ENCODE measurements at places on chromosomes 16 and 17.

DNA sequence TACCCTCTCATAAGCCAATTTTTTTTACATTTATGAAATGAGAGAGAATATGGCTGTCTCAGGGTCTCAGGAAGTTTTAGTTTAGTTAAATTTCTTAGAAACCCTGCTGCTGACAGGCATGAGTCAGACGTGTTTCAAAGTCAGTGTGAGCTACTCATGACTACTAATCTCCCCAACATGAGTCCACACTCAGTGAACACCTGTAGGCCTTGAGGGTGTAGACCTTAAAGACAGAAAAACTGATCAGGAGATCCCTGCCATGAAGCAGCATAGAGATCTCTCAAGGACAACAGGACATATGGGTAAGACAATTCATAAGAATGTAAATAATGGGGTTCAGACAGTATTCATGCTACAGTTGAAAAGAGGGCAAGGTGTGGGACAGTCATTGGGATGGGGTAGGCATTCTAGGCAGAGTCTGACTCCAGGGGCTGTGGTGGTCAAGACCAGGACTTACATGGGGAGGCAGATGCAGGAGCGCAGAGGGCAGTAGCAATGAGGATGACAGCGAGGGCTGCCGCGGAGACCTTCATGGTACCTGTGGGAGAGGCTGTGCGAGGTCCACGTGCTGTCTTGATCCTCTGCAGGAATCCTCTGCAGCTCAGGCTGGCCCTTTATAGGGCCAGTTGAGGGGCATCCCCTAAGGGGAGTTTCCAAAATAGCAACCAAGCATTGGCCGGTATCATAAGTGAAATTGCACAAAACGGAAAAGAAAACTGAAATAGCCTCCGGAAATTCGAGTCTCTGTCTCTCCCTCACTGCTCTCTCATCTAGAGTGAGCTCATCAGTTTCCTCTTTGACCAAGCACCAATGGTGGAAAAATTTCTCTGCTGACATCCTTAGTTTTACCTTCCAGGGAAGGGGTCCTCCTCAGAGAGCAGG is at the start of gene CCL5:
TSS of gene CCL5 (minus strand) at position 588 of the 882 bp plus-strand sequence.
- DNase-seq: peak; percentile 90

GRCh38 chr17:35046740-35047283 is 16.7 kb downstream of the RFFL start:
- peak; percentile 50 for DNase-seq

GRCh38 chr16:63289834-63290460 is 1253.7 kb upstream of the CDH8 start:
- no peak for DNase-seq

GRCh38 chr17:69060822-69061221 is at the start of gene ABCA9:
ABCA9 (minus strand) TSS chr17:69060927; CDS start chr17:69051126, 9,801 bp downstream.
- DNase-seq: no peak

DNA sequence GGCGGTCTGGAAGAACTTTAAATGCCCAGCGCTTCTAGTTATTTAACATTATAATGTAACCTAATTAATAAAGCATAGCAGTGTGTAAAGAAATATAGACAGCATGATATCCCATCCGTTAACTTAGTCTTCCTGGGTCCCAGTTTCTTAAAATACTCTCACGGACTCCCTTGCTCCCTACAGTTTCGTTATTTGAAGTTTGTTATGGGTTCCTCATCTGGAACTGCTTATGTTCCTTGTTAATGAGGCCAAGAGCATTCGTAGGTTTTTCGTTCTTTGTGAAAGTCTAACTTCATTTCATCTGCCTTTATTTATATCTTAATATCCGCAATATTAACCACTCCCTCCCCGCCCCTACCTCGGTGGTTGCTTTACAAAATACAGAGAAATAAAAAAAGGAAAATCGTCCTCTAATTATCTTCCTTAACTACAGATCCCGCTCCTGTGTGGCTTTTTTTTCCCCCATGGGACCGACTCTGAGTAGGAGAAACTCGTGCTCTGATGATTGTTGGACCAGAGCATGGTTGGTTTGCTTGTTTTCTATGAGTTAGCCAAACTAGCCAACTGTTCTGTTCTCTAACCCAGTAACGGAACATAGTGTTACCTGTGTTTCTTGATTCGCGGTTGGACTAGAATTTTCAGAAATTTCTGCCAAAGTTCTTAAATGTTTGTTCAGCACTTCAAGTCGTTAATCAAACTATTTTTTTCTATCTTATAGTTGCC is 863 bp downstream of the ADPRM start:
- DNase-seq: peak; percentile 27

DNA sequence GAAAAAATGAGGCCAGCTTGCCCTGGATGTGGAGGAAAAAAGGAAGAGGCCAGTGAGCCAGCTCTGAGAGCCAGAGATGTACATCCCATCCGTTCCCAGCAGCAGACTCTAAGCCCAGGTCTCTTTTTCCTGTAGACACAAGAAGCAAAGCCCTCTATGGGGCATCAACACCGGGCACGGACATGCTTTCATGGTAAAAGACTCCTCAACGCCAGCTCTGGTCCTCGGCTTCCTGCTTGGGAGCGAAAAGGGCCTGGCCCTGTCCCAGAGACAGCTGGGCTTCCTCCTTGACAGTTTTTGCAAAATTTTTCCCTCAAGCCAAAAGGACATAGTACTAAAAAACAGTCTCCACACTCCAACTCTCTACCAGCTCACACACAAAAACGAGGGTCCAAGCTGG is 27.1 kb downstream of the PELP1 start:
- DNase-seq: no peak

DNA sequence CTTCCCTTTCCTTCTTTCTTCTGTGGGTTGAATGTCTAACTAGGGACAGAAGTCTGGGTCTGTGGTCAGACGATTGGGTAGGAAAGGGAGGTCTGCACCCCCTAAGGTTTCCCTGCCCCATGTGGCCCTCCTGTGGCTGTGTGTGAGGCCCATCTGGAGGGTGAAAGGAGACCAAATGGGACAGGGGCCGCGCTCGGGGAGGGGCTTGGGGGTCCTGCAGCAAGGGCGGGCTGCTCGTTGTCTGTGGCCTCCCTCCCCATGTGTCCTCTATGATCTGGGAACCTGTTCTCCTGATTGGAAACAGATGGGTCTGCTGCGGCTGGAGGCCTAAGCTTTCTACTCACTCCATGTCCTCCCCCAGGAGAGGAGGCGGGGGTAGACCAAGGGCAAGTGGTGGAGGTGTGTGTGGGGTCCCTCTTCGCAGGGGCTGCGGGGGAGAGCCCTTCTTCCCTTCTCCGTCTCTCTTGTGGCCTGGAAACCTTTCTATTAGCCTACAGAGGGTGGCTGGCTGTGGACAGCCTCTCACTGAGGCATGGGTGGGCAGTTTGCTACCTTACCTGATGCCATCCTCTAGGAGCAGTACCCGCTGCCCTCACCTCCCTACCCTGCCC is 18.6 kb downstream of the IGFBP4 start:
- no peak for DNase-seq

GRCh38 chr17:21817791-21818364 is 125.6 kb downstream of the KCNJ18 start:
- DNase-seq: no peak

DNA sequence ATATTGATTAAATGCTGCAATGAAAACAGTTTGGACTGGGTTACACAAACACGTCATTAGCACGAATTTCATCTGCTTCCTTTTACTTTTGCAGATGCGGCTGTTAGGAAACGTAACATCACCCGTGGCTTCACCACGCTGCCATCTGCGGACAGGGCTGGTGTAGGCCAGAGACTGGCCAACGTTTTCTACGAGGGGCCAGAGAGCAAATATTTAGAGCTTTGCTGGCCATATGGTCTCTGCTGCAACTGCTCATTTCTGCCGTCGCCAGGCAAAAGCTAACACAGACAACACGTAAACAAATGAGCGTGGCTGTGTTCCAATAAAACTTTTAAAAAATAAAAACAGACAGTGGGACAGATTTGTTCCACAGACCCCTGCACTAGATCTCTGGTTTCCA is 96.6 kb downstream of the ENGASE start:
- DNase-seq: no peak

DNA sequence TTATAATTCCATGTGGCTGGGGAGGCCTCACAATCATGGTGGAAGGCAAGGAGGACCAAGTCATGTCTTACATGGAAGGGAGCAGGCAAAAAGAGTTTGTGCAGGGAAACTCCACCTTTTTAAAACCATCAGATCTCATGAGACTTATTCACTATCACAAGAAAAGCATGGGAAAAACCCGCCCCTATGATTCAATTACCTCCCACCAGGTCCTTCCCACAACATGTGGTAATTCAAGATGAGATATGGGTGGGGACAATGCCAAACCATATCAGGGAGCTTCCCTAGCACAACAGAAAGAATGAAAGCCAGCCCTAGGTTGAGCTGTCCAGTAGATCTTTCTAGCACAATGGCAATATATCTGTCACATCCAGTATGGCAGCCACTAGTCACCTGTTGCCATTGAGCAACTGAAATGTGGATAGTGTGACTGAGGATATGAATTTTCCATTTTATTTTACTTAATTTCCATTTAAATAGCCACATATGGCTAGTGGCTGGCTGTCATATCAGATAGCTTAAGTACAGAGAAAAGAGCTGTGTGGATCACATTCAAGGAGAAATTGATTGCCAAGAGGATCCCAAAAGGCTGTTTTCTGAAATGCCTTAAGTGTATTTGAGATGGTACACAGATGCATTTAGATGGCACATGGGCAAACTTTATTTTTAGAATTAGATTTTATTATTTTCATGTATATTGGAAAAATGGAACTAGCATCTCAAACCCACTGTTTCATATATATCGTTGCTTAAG is 273.0 kb downstream of the GRIN2A start:
- DNase-seq: no peak

DNA sequence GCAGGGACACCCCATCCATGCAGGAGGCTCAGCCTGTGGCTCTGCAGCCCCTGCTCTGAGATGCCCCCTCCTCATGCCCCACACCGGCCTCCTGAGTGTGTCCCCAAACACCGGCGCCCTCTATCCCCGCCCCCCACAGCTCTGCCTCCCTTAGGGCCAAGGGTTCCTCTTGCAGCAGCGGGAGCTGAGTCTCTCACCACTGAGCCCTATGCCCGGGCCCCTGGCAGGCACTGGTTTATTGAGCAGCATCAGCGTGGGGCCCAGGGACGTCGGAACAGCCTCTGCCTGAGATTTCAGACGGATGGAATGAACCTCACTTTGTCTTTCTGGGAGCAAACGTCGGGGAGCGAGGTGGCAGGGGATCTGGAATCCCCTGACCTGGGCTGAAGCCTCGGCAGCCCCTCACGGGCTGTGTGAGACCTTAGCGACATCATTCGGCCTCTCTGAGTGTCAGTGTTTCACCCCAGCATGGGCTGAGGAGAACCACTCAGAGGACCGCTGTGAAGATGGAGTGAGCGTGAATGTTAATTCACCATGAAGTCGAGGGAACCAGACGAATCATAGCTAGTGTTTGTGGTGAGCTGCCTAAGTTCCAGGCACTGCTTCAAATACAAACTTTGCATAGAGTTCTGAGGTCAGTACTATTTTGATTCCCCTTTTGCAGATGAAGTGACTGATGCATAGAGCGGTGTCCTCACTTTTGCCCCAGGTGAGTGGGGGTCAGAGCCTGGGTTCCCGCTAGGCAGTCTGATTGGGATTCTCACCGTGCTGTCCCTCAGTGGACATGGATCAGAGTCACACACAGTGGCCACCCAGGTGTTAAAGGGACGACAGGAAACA is 5.3 kb upstream of the C16orf74 start:
- DNase-seq: no peak

DNA sequence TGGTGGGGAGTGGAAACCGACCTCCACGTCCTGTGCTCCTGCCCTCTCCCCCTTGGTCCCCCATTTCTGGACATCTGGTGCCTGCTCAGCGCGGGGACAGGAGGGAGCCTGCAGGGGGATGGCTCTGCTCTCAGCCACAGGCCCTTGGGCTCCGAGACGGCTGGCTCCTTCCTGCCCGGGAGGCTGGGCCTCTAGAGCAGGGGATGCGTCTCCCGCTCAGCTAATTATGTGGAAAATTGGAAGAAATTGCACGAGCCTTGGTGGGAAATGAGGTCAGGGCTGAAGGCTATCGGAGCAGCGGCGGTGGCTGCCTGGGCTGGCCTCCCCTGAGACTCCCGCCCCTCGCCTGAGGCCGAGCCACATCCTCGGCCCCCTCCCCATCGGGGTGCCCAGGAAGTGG is 154.6 kb upstream of the CIBAR2 start:
- no peak for DNase-seq

- DNase-seq: no peak
Observed at GRCh38 chr17:17051380-17051779, 9.1 kb downstream of the MPRIP start.

DNA sequence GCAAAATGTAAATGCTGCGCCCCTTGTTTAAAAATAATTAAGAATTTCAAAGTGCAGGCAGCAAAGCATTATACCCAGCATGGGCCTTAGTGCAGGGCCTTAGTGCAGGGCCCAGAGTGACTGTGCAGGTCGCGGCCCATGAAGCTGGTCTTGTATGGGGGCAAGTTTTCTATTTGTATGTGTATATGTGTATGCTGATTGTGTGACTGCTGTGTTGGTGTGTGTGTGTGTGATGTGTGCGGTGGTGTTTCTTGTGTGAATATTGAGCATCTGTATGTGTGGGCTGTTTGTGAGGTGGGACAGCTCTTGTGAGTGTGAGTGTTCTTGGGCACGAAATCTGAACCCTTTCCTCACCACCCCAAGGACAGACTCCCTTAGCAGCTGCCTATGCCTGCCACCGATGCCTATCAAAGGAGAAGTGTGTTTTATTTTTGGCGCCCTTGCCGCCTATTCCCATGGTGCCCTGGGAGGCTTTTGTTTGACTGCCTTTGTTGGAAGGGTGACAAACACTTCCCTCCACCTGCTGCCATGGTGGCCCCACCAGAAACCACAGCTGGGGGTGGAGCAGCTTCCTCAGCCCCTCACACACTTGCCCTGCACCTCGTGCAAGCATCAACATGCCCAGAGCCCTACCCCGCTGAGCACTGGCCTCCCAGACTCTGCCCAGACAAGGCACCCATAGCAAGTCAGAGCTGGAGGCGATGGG is 18.0 kb downstream of the CCR7 start:
- peak; percentile 75 for DNase-seq

GRCh38 chr17:77163001-77163400 is 22.2 kb downstream of the SEC14L1 start:
- DNase-seq: no peak

GRCh38 chr16:1195393-1195666 is 29.7 kb downstream of the TPSG1 start:
- no peak for DNase-seq

- no peak for DNase-seq
Observed at GRCh38 chr16:12815361-12815760, 11.7 kb upstream of the CPPED1 start.

- no peak for DNase-seq
Observed at GRCh38 chr16:66007717-66008116, 358.8 kb upstream of the CDH5 start.

DNA sequence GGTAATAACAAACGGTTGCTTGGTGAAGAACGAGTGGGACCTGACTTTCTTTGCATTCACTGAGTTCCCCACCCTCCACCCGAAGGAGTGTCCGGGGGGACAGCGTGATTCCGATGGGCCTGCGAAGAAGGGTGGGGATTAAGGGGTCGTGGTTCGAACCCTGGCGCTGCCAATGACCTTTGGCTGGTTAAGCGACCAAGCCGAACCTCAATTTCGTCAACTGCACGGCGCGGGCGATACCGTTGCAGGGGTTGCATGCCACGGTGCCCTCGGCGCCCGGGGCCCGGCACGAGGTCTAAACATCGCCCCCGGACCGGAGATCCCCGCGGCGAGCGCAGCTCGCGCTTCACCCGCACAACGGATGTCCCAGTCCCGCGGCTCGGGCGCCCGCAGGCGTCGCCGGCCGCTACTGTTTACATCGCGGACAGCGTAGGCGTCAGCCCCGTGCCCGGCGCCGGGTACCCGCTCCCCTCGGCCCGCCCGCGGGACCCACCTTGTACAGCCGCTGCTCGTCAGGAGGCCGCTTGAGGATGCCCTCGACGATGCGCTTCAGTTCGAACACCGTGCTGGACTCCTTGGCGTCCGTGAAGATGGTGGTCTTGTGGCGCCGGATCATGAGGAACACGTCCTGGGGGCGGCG is 460 bp downstream of the ELOB start:
- DNase-seq: no peak
